Hair follicle dermal papilla cell (primary cell): ENCODE measurements at places on chromosomes 4 and X. TPM values are rescaled to one million over a fixed set of nuclear protein-coding genes. Genes with fewer than 3 reads are reported as not detected.

Gene GAGE2A
- total RNA-seq = not detected in 2 replicates

Gene CDKL2
- 4.9 and 5.7 TPM in 2 replicates for total RNA-seq

Gene TLR3
- total RNA-seq = 9.8 and 9.9 TPM in 2 replicates

Gene WAS
- total RNA-seq = 0.36 TPM in 1 of 2 replicates, not detected in the other

Gene FAM184B
- under 0.01 TPM in 2 replicates for total RNA-seq

Gene PNMA3
- 0.12 TPM in 1 of 2 replicates, not detected in the other for total RNA-seq

Gene CTBP1
- 316 and 395 TPM in 2 replicates for total RNA-seq

Gene GPRASP1
- total RNA-seq = 3.4 and 4.4 TPM in 2 replicates

Gene GAGE12E
- total RNA-seq = not detected in 2 replicates

Gene ZNF185
- total RNA-seq = 7.8 and 14.3 TPM in 2 replicates

Gene FAM53A
- total RNA-seq = 3.7 and 4.0 TPM in 2 replicates

Gene XAGE1A
- total RNA-seq = not detected in 2 replicates

Gene PITX2
- 11.4 and 18.1 TPM in 2 replicates for total RNA-seq

Gene SPINK2
- total RNA-seq = not detected in 2 replicates

Gene F8A2
- not detected in 2 replicates for total RNA-seq

Gene MGARP
- 14.9 and 58.0 TPM in 2 replicates for total RNA-seq

Gene P2RY8
- not detected in 2 replicates for total RNA-seq

Gene RASL11B
- 1.3 and 1.8 TPM in 2 replicates for total RNA-seq

Gene SOD3
- 7.3 and 17.2 TPM in 2 replicates for total RNA-seq

Gene GABRG1
- not detected in 2 replicates for total RNA-seq

Gene FBXO8
- total RNA-seq = 26.6 and 35.2 TPM in 2 replicates

Gene TMEM175
- 13.3 and 15.1 TPM in 2 replicates for total RNA-seq

Gene HDX
- total RNA-seq = 6.2 and 8.9 TPM in 2 replicates

Gene CXCR3
- total RNA-seq = not detected in 2 replicates

Gene PABPC4L
- 5.5 and 7.8 TPM in 2 replicates for total RNA-seq

Gene CXorf51B
- total RNA-seq = not detected in 2 replicates

Gene SPANXD
- total RNA-seq = not detected in 2 replicates

Gene SLC25A43
- 37.0 and 44.5 TPM in 2 replicates for total RNA-seq

Gene SYP
- total RNA-seq = 0.49 and 0.73 TPM in 2 replicates

Gene HOPX
- not detected in 2 replicates for total RNA-seq

Gene APOOL
- total RNA-seq = 10.7 and 13.0 TPM in 2 replicates

Gene MGAT4D
- total RNA-seq = not detected in 2 replicates

Gene MND1
- total RNA-seq = 0.97 and 1.2 TPM in 2 replicates

Gene MAGEA12
- total RNA-seq = not detected in 2 replicates

Gene PNMA6A
- 2.4 and 4.4 TPM in 2 replicates for total RNA-seq

Gene TRIM2
- total RNA-seq = 88.8 and 122 TPM in 2 replicates

Gene GPR173
- total RNA-seq = 3.5 and 4.4 TPM in 2 replicates

Gene FOXO4
- 8.3 and 9.8 TPM in 2 replicates for total RNA-seq

Gene DGAT2L6
- not detected in 2 replicates for total RNA-seq

Gene NDP
- 0.85 and 2.8 TPM in 2 replicates for total RNA-seq
